Stimulated activated CD4-positive, alpha-beta T cell treated with anti-CD3 and anti-CD28 coated beads, TNF-alpha, amount 100 ng/mL, for 4 hours (primary cell): ENCODE measurements at places on chromosomes 12 and 14.

DNA sequence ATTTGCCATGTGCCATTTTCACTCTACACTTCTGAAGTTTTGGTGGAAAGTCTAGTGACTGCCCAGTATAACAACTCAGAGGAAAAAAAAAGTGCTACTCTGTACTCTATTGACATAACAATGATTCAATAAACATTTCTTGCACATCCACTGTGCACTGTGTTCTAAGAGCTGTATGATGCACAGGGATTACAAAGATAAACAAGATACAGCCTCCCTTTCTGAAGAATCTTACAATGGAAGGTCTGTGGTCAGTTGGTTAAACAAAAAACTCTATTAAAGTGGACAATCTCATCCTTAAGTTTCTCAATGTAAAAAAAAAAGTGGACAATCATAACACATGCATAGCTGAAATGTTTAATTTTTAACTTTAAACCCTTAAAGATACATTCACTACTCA lies 105.7 kb upstream of the RASSF8 start:
- DNase-seq: no peak

GRCh38 chr12:14591719-14592118 lies 24.0 kb upstream of the PLBD1 start:
- DNase-seq: no peak

DNA sequence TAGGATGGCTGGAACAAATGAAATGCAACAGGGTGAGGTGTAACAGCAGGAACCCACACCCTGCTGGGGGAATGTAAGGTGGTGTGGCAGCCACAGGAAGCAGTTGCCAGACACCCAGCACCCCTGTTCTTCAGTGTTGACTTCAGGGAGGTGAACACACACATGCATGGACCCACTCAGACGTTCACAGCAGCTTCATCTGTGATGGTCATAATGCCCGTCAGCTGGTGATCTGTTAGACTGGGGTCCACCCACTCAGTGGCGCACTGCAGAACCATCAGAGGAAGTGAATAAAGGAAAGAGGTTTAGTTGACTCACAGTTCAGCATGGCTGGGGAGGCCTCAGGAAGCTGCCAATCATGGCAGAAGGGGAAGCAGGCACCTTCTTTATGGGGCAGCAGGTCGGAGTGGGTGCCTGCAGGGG lies 22.7 kb upstream of the TEX22 start:
- no peak for DNase-seq

DNA sequence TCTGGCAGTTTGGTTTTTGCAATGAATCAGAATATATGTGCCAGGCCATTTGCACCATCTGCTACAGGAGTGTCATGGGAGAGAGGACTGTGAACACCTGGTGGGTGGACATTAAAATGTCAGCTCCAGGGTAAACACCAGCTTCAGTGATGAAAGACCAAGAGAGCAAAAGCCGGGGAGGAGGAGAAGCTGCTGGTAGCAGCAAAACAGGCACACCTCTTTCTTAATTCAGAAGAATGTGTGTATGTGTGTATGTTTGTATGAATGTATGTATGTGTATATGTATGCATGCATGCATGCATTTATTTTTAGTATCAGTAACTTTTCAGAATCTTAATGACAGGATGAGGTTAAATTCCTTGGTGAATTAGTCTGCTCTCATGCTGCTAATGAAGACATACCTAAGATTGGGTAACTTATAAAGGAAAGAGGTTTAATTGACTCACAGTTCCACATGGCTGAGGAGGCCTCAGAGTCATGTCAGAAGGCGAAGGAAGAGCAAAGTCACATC lies 357.4 kb upstream of the PRICKLE1 start:
- DNase-seq: no peak

GRCh38 chr12:67202678-67203012 lies 66.5 kb upstream of the CAND1 start:
- DNase-seq: no peak

DNA sequence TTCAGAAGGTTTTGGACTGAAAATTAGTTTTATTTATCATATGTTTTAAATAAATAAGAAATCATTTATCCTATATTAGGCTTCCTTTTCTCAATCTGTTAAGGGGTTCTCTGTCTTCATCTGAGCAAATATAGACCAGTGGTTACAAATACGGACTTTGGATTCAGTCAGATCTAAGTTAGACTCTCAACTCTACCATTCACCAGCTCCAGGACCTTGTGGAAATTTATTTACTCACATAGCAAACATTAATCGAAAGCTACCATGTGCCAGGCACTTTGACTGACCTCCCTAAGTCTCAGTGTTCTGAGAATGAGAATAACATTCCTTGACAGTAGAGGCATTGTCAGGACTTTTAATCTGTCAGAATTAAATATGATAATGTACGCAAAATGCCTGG lies 22.3 kb downstream of the KCNK10 start:
- DNase-seq: no peak

GRCh38 chr12:106251631-106252455 lies 4.0 kb upstream of the CKAP4 start:
- no peak for DNase-seq

DNA sequence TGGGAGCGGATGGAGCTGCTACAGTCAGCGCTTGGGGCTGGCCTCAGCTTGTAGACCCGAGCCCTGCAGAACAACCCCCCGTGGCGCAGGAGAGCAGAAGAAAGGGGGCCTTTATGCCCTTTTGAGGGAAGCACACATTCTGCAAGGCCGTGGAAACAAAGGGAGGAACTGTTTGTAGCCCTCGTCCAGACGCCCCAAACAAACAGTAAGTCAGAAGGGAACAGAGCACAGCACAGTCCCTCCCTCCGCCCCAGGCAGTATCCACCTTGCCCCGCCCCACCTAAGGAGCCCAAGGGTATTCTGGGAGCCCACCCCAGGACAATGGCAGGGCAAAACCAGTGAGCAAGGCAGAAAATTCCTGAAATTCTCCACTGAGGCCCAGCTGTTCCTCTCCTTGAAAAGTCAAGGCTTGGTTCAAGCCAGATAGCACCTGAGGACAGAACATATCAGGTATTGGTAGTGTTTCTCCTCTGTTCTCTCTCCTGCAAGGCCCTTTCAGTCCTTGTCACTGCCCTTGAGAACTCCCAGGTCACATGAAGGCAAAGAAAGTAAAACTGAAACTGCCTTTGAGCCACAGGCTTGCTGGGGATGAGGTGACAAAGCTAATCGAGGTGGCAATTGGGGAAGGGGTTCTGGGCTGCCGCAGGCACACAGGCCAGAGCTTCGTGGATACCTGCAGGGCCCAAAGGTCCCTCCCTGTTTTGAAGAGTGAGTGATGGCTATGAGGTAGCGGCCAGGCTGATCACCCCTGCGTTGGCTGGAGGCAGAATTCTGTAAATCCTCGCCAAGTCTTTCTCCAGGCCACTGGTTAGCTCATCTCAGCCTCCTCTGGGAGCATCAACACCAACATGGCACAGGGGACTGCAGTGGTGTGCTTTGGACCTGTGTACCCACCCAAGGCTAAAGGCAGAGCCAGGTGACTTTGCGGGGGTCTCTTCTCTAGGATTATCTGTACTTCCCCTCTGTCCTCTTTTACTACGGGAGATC lies 499 bp downstream of the DGLUCY start:
- DNase-seq: peak; percentile 36

DNA sequence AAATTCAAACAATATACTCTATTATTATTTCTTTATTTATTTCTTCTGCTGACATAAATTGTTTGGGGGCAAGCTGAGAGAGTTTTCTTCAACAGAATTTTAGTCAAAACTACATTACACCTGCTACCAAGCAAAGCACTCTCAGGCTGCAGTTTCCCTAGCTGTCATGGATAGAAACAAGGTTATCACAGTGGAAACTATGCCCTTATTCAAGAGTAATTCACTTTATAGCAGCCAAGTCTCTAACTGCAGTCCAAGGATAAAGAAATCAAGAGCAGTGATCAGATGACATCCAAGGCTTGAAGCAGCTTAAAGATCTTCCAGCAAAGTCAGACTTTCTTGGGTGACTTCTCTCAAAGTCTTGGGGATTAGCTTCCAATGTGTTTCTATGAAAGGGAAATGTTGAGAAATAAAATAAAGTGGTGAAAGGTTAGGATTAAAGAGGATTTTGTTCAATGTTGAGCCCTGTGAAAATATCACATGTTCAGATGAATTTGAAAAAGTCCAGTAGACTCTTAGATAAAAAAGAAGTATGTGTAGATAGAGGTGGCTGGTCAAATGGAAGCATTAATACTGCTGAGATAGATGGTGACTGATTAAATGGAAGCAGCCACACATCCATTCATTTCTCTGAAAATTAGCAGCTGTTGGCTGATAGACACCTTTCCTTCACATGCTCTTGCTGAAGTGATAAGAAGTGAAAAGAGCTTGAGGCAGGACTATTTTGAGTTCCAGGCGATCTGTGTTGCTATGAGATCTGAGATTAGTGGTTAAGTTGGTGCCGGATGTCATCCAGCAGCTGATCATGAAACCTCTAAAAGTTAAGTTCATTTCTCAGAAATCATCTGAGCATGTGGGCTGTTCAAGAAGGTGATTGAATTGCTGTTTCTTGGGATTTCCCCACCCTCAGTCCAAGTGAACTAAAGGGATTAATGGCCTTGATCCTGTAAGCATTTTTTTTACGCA lies 257.8 kb upstream of the BTG1 start:
- no peak for DNase-seq

DNA sequence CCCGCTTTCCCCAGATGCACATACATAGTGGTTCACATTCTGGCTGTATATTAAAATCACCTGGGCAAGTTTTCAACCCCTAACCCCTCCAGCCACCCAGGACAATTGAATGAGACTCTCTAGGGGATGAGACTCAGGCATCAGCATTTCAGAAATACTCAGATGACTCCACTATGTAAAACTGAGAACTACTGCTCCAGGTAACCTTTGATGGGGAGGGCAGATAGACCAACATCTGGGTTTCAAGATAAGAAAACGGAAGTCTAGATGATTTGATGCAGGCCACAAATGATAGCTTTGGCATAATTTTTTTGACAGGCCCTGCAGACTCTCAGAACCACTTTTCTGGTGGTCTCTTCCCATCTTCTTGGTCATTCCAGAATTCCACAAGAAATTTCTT lies 341.1 kb downstream of the EMP1 start:
- no peak for DNase-seq
